Bronchial epithelial cell (primary cell): ENCODE measurements at places on chromosomes 6 and 20. TPM values are rescaled to one million over a fixed set of nuclear protein-coding genes. Genes with fewer than 3 reads are reported as not detected.

MAP7 gene
- total RNA-seq: 30.8 and 50.4 TPM in 2 replicates

ADAM33 gene
- under 0.01 and 0.53 TPM in 2 replicates for total RNA-seq

TRIM10 gene
- not detected in 2 replicates for total RNA-seq

KCNK15 gene
- under 0.01 and 0.26 TPM in 2 replicates for total RNA-seq

SPTLC3 gene
- 2.4 and 4.6 TPM in 2 replicates for total RNA-seq

PDE10A gene
- total RNA-seq: under 0.01 and 0.79 TPM in 2 replicates

ID1 gene
- total RNA-seq: 426 and 930 TPM in 2 replicates

LY6G6D gene
- total RNA-seq: not detected in 2 replicates

STMND1 gene
- total RNA-seq: not detected in 2 replicates

RNF182 gene
- total RNA-seq: 0.13 TPM in 1 of 2 replicates, not detected in the other

DUSP15 gene
- total RNA-seq: not detected in 2 replicates

NNAT gene
- not detected in 2 replicates for total RNA-seq

TCF21 gene
- total RNA-seq: 0.26 TPM in 1 of 2 replicates, not detected in the other

ELOVL4 gene
- 6.1 and 15.0 TPM in 2 replicates for total RNA-seq

GSTA2 gene
- not detected in 2 replicates for total RNA-seq

PAK5 gene
- not detected in 2 replicates for total RNA-seq
